Activated CD8-positive, alpha-beta memory T cell treated with anti-CD3 and anti-CD28 coated beads, Interleukin-2, amount 50 U/mL, for 48 hours (primary cell): ENCODE measurements at places on chromosomes 5 and 9.

DNA sequence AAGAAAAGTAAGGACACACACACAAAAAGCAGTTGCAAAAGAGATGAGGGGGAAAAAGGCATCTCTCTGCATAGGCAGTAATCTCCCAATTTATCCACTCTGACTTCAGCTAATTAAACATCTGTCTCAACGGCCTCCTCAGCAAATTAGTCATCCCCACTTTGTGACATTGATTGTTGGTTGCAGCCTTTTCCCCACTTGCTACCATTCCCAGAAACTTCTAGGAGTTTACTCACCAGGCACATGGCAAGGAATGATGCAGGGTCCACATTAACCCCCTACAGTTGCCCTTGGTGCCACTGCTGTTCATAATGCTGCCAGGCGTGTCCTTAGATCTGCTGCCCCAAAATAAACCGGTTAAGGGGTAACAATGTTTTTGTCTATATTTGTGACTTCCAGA is 174.6 kb downstream of the MAPKAP1 start:
- DNase-seq = no peak

- no peak for DNase-seq
Measured at GRCh38 chr5:123180676-123181393, 91.8 kb downstream of the PRDM6 start.

- no peak for DNase-seq
Measured at GRCh38 chr5:10420932-10421331, 20.7 kb upstream of the ROPN1L start.

- no peak for DNase-seq
Measured at GRCh38 chr5:116785106-116785505, 210.5 kb upstream of the SEMA6A start.

GRCh38 chr9:108991479-108991878 is 21.8 kb downstream of the CTNNAL1 start:
- no peak for DNase-seq
